ENCODE measurements at places on chromosomes 4 and X. TPM values are rescaled to one million over a fixed set of nuclear protein-coding genes. Genes with fewer than 3 reads are reported as not detected.

The PCSK1N gene
- polyA plus RNA-seq: 4.6 TPM

The GAGE12J gene
- not detected for polyA plus RNA-seq

DNA sequence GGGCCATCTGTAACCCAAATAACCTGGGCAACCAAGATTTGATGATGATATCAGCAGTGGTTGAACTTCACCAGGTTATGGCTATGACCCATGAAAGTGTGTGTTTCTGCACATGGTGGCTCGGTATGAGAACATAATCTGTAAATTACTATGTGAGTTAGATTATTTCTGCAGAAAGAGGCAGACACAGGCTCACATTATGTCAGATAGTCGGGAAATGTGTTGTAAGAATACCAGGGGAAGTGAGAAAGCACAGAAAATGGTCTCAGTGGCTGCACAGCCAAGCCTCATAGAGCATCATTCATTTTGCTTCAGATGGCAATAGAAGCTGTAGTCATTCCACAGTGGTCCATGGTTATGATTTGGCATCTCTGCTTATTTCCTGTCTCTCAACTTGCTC lies 63.0 kb upstream of the RBPJ start:
- no peak for DNase-seq

- no peak for DNase-seq
Observed at GRCh38 chr4:183558873-183559272, 54.0 kb downstream of the ING2 start.

DNA sequence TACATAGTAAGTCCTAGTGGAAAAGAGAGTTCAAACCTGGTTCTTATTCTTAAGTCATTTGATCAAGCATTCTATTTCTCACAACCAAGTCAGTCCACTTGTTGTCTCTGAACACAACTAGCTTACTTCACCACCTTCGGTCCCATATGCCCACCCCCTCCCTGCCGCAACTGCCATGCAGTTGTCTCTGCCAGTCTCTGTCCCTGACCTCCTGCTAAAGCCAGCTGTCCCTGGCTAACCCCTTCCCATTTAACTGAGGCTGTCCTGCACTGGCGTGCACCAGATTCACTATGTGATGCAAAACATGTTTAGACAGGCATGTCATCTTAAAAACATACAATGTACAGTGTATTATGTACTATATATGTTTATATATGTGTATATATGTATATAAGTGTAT lies 12.7 kb downstream of the FRAS1 start:
- DNase-seq: no peak

DNA sequence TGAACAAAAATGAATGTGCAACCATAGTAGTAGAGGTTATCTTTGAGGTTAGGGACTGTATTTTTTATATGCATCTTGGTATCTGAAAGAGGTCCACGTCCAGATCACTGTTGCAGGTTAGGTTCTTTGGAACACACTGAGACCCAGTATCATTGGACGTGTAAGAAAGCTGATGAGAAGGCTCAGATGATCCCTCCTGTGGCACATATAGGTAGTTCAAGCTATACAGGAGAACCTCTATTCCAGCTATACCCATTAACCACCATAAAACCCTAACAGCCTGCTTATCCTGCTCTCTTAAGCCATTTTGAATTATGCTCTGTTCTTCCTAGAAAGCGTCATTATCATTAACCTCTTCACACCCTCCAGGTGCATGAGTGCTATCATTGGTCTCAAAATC lies 930.7 kb upstream of the HS3ST1 start:
- DNase-seq: no peak

DNA sequence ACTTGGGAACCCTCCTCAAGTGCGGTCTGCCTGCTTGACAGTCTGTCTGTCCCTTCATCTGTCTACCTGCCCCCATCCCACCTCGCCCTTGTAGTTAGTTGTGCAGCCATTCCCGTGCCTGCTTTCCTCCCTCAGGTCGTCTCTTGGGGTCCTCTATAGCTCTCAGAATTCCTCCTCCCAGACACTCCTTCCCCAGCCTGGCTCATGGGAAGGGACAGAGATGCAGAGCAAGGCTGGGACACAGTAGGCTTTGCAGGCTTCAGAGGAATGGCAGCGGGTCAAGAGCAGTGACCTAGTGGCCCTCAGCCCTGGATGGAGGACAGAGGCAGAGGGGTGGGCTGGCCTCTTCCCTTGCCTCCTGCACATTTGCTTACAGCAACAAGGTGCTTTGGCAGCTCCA lies 18.3 kb downstream of the TMEM31 start:
- DNase-seq: no peak

- no peak for DNase-seq
Observed at GRCh38 chrX:124441971-124442590, 95.7 kb downstream of the SH2D1A start.

- DNase-seq: no peak
Observed at GRCh38 chrX:39451046-39451445, 646.7 kb downstream of the BCOR start.

DNA sequence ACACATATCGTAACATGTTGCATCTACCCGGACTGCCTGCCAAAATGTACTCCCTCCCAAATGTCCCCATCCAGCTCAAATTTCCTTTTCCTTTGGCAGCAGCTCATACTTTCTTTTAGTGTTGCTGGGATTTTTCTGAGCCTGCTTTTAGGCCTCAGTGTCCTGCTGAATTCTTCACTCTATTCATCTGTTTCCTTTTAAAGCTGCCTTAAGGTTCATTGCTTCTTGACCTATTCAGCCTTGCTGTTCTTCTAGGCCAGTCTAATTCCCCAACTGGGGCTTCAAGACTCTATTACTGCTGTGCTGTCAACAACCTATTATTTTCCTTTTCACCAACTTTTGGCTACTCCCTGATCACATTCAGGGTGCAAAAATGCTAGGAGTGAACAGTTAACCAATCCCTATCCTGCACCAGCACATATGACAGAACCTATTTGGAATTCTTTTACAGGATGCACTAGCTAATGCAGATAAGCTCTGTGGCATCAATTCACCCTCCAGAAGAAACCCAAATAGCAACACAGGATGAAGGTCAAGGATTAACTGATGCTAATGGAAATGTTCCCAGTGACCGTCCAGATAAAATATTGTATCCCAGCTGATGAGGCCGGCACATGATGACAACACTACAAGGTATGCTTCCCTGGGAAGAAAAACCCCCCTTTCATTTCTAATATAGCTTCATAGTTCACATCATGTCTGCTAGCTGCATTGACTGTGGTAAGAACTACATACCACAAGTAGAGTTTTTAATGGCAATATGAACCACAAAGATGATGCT lies 114.7 kb upstream of the TTC29 start:
- no peak for DNase-seq

DNA sequence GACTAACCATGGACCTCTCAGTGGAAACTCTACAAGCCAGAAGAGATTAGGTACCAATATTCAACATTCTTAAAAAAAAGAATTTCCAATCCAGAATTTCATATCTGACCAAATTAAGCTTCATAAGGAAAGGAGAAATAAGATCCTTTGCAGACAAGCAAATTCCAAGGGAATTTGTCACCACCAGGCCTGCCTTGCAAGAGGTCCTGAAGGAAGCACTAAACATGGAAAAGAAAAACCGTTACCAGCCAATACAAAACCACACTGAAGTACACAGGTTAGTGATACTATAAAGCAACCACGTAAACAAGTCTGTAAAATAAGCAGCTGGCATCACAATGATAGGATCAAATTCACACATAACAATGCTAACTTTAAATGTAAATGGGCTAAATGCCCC lies 156.6 kb downstream of the FAM13A start:
- no peak for DNase-seq

Data from CD4-positive, alpha-beta memory T cell (primary cell).